ENCODE measurements at places on chromosomes 5 and 9.
A peak's percentile ranks its signal among the peaks of the same experiment; 100 is the strongest.

GRCh38 chr9:131867611-131868192 lies 127.8 kb upstream of the RAPGEF1 start:
- DNase-seq, result no peak

DNA sequence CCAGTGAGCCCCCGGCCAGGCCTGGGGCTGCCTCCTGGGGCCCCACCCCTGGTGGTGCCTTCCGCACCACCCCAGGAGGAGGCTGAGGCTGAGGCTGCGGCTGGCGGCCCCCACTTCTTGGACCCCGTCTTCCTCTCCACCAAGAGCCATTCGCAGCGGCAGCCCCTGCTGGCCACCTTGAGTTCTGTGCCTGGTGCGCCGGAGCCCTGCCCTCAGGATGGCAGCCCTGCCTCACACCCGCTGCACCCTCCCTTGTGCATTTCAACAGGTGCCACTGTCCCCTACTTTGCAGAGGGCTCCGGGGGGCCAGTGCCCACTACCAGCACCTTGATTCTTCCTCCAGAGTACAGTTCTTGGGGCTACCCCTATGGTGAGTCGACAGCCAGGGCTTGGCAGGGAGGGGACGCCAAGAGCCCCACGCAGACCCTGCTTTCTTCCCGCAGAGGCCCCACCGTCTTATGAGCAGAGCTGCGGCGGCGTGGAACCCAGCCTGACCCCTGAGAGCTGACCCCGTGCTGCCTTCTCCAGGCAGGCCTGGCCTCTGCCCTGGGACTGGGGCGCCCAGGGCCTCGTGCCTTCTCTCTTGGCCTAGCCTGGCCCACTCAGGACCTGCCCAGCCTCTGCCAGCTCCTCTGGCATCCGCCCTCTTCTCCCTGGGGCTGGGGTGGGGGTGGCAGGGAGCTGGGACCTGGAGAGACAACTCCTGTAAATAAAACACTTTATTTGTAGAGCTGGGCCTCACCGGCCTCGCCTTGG lies 4.0 kb upstream of the EHMT1 start:
- no peak for DNase-seq

DNA sequence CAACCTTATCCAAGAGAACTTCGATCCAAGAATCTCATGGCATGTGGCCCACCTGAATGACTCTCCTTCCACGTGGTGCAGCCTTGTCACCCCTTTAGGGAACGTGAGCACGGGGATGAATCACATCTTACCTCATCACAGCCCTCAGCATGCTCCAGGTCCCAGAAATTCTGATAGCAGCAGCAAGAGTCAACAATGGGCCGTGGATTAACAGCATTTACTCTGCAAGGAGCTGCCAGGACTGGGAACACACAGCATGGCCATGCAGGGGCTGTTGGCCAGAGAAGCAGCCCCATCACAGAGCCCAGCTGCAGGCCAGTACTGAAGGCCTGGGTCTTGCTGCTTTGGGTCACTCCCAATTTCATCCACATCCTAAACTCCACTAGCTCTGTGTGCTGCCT lies 150.4 kb downstream of the C5orf15 start:
- DNase-seq, result no peak

DNA sequence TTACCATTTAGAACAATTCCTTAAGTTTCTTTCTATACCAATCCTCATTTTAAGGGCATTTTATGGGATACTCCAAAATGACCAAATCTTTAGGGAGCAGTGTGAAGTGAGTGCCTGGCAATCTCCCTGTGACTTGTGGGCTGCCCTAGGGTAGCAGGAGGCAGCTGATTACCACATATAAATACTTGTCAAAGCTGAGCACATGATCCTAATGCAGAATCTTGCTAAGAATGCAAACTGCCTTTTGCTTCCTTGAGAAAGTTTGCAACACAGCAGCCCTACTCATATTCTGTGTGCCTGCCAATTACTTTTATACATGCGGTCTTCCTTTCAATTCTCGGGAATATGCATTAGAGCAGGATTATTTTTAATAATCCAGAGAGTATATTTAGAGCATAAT lies 18.2 kb upstream of the NREP start:
- no peak for DNase-seq

DNA sequence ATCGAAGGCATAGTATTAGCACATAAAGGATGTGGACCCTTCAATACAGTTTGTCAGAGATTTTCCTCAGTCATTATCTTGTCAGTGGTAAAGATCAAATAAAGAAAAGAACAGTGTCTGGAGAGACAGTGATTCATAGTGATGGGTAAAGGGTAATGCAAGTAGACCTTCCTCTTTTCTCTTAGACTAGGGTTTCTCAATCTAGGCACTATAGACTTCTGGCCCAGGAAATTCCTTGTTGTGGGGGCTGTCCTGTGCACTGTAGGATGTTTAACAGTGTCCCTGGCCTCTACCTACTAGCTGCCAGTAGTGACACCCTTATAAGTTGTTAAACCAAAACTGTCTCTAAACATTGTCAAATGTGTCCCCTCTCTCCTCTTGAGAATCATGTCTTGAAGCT lies 6.9 kb downstream of the CAMK4 start:
- no peak for DNase-seq

- no peak for DNase-seq
These were observed 55.2 kb downstream of the NFIB start for GRCh38 chr9:14258660-14259239.

GRCh38 chr9:136773386-136774044 lies 9.2 kb upstream of the LCN15 start:
- DNase-seq, result peak; percentile 70

DNA sequence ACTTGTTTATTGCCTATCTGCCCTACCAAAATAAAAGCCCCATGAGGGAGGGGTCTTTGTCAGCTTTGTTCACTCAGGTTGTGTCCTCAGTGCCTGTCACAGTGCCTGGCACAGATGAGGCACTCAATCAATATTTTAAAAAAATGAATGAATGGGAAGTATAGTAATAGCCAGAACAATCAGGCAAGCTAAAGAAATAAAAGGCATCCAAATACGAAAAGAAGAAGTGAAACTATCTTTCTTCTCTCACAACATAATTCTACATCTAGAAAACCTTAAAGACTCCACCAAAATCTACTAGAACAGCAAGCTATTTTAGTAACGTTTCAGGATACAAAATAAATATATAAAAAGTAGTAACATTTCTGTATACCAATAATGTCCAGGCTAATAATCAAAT lies 37.8 kb upstream of the C5orf63 start:
- no peak for DNase-seq

- no peak for DNase-seq
These were observed 100.7 kb upstream of the ERBIN start for GRCh38 chr5:65825408-65826328.

DNA sequence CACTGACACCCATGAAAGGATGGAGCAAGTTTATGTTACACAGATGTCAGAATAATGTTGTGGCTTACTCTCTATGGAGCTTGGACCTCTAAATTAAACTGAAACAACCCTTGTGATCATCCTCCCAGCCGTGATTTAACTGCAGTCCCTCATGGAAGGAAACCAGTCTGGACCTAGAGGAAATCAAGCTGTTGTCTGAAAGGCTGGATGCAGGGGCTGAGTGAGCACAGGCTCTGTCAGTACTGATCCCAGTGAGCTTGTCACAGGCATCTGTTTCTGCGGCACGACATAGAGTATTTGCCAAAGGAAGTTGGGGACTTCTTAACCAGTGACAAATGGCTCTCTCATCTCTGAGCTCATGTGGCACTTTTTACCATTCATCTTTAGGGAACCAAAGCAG lies 282.9 kb upstream of the MAP3K1 start:
- DNase-seq, result no peak

DNA sequence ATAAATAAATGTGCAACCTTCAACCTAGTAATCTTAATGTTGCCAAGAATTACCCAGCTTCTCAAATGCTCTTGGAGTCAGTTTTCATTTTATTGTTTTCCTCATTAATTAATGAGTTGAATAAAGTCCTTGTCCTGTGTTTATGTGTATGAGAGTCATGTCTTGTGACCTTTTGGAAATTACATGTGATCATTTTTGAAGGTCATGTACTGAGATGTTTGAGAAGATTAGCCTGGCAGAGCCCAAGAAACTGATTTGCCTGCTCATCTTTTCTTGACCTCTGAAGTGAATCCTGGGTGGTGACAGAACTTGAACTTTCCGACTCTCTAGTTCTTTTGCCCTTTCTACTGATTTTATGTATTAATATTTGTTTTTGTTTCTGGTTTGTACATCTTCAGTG lies 15.4 kb downstream of the ANKRA2 start:
- DNase-seq, result no peak

- no peak for DNase-seq
These were observed 23.5 kb downstream of the INSYN2B start for GRCh38 chr5:169956756-169957155.

DNA sequence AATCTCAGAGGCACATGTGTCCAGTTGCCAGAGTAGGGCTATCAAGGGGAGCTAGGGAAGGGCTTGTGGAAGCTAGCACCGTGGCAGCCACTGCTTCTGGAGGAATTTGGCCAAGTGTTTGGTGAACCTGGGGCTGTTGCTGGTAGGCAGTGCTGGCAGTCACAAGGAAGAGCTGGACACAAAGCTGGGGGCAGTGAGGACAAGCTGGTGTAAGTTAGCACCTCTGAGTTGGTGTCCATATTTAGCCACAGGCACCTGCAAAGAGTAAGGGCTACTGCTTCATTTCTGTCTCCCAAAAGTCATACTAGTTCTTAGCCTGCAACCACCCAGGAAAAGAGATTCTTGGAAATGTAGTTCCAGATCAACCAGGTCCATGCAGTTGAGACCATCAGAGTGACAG lies 359.4 kb downstream of the CSNK1G3 start:
- DNase-seq, result no peak

DNA sequence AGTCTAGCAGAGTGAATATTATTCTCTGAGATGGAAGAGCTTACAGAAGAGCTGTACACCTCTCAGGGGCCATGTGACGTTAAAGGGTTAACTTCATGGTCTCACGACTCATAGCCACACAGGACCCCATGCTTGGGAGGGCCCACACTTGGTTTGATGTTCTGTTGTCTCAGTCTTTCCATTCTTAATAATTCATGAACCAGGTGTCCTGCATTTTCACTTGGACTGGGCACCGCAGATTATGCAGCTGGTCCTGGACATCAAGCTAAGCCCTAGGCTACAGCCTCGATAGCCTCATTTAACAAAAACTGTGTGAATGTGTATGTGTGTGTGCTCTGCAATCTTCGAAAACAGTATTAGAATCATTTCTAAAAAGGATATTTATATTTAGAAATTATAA lies 323.5 kb downstream of the PLK2 start:
- no peak for DNase-seq

DNA sequence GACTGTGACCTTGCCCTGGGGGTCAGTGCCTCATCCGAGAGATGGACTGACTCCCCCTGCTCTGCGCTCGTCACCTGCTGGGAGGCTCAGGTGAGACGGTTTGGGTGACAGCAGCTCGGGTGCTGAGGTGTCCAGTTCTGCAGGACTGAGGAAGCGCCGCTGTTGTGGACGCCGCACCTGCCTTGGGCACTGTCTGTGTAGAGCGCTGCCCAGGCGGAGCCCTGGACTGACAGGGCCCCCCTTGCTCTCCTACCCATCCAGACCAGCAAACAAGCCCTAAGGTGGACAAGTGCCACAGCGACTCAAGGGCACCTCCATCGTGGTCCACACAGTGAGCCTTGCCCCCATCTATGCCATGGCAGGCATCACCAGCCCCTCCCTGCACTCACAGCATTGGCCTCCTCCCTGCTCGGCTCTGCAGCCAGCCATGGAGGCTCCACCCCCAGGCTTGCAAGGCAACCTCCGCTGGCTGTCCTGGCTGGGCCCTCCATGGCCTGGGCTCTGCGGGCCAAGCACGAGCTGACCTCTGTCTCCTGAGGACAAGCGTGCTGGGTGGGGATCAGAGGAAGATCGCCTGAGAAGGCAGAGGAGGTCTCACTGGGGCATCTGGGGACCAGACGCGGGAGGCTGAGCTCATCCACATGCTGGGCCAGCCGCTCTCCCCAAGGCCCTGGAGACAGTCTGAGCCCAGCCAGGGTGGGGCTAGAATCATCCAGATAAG lies 87.1 kb upstream of the COL5A1 start:
- no peak for DNase-seq

GRCh38 chr5:111530298-111530740 lies 18.0 kb upstream of the STARD4 start:
- DNase-seq, result no peak

- no peak for DNase-seq
These were observed 26.0 kb downstream of the ERP44 start for GRCh38 chr9:100072805-100073204.

- DNase-seq, result no peak
These were observed 81.1 kb downstream of the JAKMIP2 start for GRCh38 chr5:147701468-147701867.

DNA sequence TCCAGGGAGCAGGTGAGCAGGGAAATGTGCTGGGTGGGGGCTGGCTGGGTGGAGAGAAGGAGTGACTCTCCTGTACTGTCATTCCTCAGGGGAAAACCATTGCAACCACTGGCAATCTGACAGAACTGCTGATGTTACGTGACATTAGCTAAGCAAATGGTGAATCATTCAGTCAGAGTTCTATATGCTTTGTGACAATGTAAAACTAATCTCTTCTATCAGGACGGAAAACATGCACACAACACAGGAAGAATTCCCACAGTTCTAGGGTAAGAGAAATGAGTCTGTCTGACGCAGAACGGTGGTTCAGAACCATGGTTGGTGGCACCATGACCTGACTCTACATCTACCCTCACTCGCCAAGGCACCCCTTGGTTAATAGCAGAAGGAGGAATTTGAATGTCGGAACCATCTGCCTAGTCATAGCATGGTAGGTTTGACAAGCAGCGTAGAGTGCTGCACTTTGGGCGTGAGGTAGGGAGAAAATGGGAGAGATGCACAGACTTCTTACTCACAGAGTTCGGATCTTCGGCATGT lies 243.6 kb upstream of the PANK3 start:
- no peak for DNase-seq

DNA sequence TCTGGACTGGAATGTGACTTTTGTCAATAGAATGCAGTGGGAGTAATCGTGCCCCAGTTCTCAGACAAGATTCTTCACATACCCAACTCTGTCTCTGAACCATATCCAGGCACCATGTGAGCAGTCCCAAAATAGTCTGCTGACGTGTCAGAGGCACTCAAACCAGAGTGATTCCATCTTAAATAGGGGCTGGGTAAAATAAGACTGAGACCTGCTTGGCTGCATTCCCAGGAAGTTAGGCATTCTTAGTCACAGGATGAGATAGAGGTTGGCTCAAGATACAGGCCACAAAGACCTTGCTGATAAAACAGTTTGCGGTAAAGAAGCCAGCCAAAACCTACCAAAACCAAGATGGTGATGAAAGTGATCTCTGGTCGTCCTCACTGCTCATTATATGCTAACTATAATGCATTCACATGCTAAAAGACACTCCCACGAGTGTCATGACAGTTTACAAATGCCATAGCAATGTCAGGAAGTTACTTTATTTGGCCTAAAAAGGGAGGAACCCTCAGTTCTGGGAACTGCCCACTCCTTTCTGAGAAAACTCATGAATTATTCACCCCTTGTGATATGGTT lies 16.9 kb upstream of the PLCXD3 start:
- no peak for DNase-seq

- DNase-seq, result no peak
These were observed 92.9 kb downstream of the INIP start for GRCh38 chr9:112624711-112625707.

GRCh38 chr5:112210430-112211005 lies 208.6 kb downstream of the EPB41L4A start:
- DNase-seq, result no peak
